Cortex of kidney (tissue), 1 donor: ENCODE measurements at places on chromosomes 11 and 22.

GRCh38 chr11:937841-938261, 12.2 kb downstream of the AP2A2 start:
- no peak for DNase-seq

DNA sequence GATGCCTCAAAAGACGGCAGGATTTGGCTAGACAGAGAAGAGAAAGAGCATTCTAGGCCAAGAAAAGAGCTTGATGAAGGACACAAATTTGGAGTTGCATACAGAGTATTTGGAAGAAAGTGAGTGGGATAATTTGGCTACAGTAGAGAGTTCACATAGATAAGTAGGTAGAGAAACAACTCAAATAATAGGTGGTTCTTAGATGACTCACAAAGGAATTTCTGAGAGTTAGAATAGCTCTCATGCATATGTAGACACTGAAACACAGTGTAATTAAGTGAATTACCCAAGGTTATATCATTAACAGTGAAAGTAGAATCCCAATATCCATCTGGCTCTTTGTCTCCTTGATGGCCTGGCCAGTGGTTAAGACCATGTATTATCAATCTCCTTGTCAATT, 228.6 kb upstream of the DDI1 start:
- DNase-seq = no peak

DNA sequence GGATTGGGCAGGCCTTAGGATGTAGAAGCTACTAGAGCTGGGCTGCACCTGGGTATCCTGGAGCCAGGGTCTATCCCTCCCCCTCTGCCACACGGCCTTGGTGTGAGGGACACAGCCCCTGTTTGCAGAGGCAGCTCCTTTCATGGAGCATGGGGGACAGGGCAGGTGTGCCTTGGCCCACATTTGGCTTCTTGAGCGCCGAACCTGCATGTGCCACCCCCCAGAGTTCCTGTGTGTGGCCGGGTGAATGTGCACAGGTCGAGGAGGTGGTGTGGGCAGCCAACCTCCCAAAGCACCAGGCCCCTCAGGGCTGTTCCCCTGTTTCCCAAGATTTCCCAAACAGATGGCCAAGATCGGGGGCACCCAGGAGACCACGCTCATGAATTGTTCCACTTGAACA, 7.9 kb upstream of the KCNQ1OT1 start:
- DNase-seq = no peak

GRCh38 chr11:62508336-62509058, 38.1 kb downstream of the AHNAK start:
- no peak for DNase-seq

- no peak for DNase-seq
Measured at GRCh38 chr11:94926698-94927237, 46.6 kb downstream of the CWC15 start.

GRCh38 chr22:31239771-31240370, 27.8 kb downstream of the LIMK2 start:
- no peak for DNase-seq
